COLO829 (cell line): ENCODE measurements at places on chromosomes 1 and 21.

DNA sequence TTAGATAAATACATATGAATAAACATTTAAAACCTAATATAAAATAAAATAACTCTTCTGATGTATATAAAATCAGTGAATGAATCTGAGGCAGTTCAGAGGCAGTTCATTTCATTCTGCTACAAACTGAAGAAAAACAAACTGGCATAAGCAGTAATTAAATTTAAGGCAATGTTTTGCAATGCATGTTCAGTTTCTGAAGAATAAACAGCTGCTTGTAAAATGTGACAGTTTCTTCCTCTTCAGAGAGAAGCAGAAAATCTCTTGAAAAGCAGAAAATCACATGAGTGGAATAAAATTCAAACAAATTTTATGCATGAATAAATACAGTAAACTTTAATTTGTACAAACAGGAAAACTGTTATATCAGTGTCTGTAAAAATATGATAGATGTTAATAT is 643.7 kb downstream of the KCNT2 start:
- DNase-seq: no peak

DNA sequence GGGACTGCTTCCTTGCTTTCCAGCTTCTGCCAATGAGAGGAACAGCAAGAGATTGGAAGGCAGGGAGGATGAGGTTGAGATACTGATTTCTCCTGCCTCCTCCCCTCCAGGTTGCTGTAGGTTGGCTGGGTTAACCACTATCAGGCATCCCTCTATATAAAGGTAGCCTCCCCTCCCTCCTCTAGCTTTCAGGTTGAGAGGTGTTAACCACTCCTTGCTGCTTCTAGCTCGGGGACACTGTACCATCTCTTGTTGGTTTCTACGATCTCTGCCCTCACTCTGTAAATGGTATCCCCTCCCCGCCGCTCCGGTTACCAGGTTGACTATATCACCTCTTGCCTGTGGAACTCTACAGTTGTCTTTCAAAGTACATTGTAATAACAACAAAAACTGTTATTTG is 16.7 kb downstream of the LPAR3 start:
- DNase-seq: no peak

DNA sequence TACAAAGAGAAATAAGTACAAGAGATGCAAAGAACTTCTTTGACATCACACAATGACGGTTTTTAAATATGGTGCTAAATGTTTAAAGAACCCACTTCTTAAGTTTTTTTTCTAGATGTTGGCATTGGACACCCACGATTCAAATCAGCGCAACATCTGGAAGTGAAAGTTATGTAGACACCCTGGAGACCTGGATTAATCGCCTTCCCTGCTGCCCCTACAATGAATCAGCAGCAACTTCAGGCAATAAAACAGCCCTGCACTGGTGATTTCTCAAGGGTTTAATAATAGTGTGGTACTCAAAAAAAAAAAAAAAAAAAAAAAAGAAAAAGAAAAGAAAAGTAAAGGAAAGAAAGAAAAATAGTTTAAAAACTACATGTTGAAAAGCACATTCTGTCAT is 248.3 kb downstream of the NUF2 start:
- DNase-seq: no peak

- DNase-seq: no peak
Measured at GRCh38 chr1:91645031-91645430, 144.4 kb downstream of the CDC7 start.

DNA sequence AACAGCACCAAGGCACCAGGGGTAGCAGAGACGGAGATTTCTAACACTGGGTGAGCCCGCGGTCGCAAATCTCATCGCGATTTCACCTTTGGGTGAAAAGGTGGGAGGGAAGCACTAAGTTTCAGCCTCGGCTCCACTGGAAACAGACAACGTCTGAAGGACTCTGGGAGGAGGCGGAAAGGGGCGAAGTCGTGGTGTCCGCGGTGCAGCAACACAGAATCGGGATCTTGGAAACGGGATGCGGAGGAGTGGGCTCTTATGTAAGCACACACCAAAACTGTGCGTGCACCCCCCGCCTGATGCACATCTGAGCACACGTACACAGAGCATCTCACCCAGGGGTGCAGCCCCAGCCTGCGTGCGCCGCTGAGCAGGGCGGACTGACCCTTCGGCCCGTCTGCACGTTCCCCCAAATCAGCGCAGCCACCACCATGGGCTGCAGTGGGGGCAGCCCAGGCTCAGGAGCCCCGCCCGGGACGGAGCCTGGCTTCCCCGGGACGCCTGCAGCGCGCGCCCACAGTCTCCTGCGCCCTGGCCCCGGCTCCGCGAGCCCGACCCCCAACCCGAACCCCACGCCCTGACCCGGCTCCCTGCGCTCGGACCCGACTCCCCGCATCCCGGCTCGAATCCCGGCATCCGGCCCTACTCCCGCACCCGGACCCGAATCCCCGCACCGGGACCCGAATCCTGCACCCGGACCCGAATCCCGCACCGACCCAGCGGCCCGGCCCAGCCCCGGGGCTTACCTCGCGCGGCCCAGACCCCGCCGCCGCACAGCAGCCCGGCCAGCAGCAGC is 670 bp downstream of the CLSTN1 start:
- no peak for DNase-seq

DNA sequence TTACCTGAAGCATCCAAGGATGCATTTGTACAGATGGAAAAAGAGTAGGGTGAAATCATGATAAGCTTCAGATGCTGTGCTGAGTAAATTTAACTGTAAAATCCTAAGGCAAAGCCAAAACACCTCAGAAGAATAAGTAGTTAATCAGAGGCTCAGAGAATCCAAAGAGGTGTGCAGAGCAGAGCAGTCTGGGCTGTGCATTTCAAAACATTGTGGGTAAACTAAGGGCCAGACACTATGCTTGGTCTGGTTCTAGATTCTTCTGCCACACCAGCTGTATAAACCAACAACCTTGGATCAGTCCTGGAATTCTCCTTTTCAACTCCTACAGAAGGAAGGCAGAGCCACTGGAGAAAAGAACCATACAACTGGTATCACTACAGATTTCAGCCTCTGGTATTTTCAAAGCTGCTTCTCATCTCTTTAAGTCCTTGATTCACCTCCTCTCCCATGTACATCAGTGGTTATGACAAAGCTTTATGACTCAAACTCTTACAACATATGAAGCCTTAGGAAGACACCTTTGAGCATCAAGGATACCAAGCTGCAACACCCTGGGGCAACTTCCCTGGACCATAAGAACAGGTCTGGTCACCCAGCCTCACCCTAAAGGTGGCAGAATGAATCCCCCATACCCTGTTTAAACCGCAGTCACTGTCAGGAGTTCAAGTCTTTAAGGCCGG is 11.6 kb upstream of the HIPK1 start:
- DNase-seq: no peak

DNA sequence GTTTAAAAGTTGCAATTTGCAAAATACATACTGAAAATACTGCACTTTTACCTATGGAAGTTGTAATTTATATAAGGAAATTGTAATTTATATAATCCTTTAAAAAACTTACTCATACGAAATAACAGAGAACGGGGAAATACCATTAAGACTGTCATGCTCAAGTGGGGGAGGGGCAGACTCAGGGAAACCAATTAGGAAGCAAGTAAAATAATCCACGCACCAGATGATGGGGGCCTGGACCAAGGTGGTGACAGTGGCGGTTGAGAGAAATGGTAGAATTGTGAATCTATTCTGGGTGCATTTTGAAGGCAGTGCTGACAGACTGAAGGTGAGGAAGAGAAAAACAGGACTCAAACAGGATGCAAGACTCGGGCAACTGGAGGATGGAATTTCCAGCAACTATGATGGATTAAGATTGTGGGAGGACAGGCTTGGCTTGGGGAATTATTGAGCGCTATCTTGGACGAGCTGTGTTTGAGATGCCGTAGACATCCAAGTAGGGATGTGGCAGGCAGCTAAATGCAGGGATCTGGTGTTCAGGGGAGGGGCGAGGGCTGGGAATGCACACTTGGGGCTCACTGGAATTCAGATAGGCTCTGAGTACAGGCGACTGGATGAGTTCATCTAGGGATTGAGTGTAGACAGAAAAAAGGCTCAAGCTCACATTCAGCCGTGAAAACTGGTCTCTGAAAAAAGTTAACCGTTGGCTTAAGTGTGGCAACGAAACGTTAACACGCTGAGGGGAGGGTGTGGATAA is 977 bp downstream of the LCA5L start:
- no peak for DNase-seq

- DNase-seq: no peak
Measured at GRCh38 chr1:92968138-92969032, 7.1 kb upstream of the DIPK1A start.

DNA sequence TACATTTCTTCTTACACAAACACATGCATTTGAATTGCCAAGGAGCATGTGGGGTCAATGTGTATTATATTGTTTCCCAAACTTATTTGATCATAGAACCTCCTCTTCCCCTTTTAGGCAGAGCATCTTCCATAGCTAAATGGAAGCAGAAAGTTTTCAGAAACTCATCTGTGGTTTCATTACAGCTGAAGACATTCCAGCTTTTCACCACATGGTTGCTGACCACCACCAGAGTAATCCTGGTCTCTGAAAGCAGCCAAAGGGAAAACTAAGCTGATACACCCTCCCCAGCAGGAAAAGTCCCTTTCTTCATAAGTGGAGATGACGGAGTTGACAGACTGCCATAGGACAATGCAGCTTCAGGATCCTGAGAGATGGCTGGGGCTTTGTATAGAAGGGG is 30.2 kb upstream of the OTUD3 start:
- DNase-seq: no peak

GRCh38 chr1:116448785-116449385 is 75.8 kb downstream of the ATP1A1 start:
- no peak for DNase-seq

DNA sequence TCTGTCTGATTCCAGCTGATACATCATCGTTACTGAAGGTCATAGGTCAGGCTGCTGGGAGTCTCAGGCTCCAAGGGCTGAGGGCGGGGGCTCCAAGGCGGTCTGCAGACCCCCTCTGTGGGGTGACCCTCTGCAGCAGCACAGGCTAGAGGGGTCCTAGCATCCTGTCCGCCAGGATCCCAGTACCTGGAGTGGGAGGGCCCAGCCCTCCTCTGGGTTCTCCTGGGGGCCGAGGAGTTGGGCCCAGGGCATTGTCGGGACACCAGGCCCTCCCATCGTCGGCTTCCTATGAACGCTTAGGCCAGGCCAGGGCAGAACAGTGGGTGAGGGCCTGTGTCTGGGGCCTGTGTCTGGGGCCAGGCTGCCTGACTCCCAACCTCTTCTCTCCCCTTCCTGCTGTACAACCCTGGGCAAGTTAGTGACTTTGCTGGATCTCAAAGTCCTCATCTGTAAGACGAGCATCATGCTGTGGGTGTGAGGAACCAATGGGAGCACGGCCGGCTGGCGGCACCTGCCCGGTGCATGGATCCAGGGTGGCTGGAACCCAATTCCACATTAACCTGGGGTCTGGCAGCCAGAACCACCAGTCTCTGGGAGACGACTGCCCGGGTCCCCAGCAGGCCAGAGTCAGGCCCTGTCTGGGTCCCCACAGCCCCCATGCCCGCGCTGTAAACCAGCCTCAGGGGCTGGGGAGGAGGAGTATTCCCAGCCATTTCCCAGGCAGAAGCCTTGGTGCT is 56.2 kb upstream of the COL18A1 start:
- DNase-seq: no peak

GRCh38 chr21:34023691-34024373 is 49.5 kb upstream of the MRPS6 start:
- no peak for DNase-seq

DNA sequence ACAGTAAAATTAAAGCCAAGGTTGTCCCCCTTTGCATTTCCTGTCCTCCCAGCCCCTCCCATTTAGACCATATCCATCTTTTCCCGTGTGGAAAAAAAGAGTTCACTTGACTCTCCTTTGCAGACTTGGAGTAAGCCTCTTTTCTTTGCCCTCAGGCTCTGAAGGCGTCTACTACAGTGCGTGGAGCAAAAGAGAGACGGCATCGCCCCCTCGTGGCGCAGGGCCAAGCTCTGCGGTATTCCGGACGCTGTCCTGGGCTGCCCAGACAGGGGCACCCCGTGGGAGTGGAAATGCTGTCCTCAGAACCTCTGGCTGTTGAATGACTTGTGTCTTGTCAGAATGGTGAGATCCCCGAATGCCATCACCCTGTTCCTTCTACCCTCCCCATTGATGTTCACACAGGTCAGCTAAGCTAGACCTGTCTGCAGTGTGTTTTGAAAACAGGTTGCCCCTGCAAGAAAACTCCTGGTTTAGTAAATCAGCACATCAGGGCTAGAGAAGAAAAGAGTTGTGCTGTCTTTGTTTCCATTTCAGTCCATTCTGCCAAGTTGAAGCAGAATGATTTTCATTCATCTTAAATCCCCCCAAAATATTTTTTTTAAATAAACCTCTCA is 12.3 kb upstream of the GJA8 start:
- DNase-seq: peak; percentile 86

DNA sequence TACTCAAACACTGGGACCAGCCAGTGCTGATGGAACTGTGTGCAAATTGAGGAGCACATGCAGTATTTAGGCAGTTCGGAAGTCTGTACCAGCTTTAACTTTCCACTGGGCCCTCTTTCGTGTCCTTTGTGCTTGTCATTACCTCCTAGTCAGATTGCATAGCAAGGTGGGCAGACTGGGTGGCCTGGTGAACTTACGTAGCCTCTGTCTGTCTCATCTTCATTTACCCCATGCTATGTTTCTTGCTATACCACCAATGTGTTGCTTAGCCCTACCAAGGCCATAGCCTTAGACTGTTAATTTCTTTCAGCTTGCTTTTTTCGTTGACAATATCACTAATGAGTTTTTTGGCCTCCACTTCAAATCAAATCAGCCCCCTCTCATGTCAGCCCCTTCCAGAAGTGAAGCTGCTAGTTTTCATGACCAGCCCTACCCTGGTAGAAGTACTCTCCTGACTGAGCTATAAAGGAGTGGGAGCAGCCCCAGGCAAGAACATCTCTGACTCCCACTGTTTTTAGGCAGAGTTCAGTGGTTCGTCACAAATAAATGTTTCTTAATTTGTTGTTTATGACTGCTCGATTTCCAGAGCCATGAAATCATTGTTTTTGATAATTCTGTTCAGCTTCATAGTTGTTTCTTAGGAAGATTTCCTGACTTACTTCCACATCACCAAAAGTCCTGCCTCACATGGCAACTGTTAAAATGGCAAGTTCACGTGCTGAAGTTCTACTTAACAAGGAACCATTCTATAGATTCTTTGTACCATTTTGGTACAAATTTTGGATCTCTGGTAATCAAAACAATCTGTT is 19.3 kb downstream of the PRKACB start:
- DNase-seq: no peak

GRCh38 chr1:59355361-59355760 is 58.5 kb downstream of the FGGY start:
- DNase-seq: no peak

GRCh38 chr1:231274119-231274825 is 33.3 kb downstream of the GNPAT start:
- DNase-seq: no peak

DNA sequence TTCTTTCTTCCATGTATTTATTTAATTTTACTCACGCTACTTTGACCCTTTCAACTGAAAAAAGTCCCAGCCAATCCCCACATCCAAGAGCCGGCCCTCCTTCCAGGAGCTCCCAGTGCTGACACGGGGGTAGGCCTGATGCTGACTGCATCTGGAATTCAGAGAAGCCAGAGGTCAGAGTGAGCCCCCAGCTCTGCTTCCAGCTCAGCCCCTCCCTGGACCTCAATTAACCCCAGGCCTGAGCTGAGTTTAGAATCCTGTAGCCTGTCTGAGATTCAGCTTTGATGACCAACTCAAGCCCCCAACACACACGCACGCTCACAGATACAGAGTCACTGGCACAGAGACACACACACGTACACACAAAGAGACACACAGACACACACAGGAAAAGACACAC is 247.9 kb downstream of the NPHP4 start:
- DNase-seq: no peak

- DNase-seq: no peak
Measured at GRCh38 chr1:62198069-62198780, 3.6 kb downstream of the L1TD1 start.
